Fibroblast of skin of back (primary cell): ENCODE measurements at places on chromosomes 6 and 20.
A peak's percentile ranks its signal among the peaks of the same experiment; 100 is the strongest.

DNA sequence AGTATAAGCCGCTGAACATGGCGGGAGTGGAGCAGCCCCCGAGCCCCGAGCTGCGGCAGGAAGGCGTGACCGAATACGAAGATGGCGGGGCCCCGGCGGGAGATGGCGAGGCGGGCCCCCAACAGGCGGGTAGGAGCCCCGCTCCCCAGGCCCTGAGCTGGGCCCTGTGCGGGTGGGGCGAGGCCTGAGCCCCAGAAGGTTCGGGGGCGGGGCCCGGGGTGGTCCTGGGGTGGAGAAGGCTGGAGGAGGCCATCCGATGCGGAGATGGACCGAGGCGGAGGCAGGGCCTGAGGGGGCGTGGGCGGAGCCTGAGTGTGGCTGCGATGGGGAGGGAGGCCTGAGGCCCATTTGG lies 7.1 kb downstream of the L3MBTL1 start:
- DNase-seq, result no peak

DNA sequence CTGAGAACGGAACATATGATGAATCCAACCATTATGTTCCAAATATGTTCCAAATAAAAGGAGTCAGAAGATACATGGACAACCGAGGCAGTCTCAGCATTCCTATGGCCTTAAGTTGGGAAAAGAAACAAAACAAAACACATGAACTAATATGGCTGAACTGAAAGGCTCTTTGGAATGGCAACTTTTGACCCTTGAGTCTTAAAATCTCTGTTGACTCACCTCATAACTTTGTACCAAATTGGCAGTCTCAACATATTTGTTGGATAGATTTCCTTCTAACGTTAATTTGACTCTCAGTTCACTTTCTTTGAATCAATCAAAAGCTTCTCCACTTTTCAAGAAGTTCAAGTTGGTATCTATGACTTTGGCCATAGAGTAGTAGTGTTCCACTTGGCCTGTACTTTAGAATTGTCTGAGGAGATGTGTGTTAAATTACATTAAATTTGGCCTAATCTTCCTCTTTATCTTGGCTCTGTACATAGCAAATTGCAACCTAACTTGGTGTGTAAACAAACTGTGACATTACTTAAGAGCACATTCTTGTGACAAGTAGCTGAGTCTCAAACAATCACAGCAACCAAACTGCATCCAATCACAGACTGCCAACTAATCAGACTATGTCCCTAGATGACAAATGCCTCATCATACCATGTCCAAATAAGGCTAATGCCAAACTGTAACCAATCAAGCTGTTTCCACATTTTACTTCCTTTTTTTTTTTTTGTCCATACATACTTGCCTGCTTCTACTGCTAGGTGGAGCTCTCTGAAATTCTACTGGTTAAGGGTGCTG lies 208.8 kb downstream of the BMP2 start:
- peak; percentile 11 for DNase-seq

DNA sequence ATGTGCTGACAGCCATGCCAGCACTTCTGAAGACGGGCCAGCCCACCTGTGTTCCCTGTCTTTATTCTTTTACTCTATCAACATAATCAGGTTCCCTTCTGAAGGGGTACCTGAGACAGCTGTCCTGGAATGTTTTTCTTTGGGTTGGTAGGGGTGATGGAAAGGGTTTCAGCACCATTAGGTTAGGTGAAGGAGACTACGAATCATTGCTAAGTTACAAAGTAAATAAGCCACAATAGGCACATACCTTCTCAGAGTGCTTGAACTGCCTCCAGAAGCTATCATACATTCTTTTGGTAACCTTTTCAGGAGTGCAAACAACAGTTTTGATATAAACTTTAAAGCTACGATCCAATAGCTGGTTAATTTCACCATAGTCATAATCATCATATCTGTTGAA lies 106.3 kb downstream of the SESN1 start:
- DNase-seq, result no peak

GRCh38 chr20:22492497-22492896 lies 91.9 kb downstream of the FOXA2 start:
- no peak for DNase-seq

DNA sequence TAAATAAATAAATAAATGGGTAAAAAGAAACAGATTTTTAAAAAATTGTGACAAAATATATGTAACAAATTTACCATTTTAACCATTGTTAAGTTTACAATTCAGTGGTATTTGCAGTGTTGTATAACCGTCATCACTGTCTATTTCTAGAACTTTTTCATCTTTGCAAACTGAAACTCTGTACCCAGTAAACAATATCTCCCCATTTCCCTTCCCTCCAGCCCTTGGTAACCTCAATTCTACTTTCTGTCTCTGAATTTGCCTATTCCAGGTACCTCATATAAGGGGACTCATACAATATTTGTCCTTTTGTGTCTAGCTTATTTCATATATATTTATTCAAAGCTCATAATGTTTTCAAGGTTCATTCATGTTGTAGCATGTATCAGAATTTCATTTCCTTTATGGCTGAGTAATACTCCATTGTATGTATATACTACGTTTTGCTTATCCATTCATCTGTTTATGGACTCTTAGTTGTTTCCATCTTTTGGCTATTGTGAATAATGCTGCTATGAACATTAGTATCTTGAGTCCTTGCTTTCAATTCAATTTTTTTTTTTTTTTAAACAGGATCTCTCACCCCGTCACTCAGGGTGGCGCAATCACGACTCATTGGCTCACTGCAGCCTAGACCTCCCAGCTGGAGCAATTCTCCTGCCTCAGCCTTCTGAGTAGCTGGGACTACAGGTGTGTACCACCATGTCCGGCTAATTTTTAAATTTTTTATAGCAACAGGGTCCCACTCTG lies 8.9 kb downstream of the MANBAL start:
- peak; percentile 42 for DNase-seq

GRCh38 chr6:133551847-133552341 lies 310.7 kb downstream of the EYA4 start:
- peak; percentile 98 for DNase-seq

DNA sequence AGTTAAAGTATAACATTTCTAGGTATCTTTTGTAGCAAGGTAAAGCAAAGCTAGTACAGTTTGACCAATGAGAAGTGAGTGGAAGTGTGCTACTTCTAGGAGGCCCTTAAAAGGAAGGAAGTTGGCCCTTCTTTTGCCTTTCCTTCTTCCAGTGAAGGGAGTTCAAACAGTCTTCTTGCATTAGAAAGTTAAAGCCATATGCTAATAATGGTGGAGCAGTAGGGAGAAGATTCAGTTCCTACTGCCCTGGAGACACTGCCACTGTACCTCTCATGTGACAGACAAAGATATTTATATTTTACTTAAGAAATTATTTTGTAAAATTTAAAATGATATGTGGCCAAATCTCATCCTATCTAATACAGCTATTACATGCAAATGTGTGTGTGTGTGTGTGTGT lies 26.0 kb upstream of the RCAN2 start:
- no peak for DNase-seq

- DNase-seq, result no peak
These were observed 51.6 kb upstream of the OGFRL1 start for GRCh38 chr6:71236926-71237434.

DNA sequence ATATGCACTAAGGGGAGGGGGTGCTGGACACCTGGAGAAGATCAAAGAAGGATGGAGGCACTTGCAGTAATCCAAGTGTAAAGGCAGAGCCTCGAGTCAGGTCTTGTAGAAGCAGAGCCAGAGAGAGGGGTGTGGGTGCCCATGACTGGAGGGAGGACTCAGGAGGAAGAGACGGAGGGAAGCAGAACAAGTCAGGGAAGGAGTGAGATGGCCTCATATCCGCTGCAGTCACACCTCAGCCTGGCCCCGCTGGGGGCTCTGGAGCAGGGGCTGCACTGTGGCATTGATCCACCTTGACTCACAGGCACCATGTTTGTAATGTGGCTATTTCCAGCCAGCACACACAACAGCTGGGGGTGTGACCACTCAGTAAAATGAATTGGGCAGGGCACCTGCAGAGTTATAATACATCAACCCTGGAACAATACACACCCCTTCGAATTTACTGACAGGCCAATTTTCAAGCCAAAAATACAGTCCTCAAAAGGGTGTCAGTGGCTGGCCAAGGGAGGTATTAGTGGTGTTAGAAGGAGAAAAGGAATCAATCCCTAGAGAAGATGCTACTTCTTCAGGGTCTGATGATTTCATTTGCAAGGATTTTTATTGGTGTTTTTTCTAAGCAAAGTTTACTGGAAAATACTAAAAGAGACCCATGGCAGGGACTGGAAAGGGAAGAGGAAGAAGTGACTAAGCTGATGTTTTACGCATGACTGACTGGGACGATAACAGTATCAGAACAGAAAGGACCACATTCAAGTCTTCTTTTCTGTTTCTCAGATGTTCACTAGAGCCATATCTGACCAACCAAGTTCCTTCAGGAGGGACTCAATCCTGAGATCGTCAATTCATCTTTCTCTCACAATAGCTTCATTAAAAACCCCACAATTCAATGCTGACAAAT lies 18.9 kb upstream of the NXT1 start:
- DNase-seq, result peak; percentile 5

DNA sequence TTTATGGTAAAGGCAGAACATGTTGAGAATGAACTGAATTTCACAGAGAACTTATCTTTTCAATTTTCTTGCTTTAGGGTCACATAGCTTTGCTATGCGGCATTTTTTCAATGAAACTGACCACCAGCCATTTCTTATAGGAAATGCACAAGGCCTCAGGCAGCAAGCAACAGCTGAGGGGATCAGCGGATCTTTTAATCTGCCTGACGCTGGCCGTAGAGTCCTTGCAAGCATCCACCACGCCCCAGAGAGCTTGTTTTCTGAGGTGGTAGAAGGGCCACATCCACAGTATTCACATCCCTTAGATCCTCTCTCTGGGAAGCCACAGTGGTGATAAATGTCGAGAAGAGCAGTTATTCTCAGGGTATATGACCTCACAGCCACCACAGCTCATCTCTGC lies 34.3 kb downstream of the FLRT3 start:
- DNase-seq, result no peak

DNA sequence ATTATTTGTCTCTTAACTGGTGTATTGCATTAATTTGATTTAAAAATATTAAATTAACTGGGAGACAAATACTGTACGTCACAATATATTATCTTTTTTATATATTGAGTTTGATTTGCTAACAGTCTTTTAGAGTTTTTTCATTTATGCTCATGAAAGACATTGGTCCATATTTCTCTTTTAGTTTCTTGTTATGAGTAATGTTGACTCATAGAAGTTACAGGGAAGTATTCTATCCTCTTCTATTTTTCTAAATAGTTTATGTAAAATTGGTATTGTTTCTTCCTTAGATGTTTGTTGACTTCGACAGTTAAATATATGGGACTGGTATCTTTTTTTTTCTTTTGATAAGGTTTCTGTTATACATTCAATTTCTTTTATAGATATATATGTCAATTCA lies 1115.6 kb upstream of the CITED2 start:
- DNase-seq, result peak; percentile 44

DNA sequence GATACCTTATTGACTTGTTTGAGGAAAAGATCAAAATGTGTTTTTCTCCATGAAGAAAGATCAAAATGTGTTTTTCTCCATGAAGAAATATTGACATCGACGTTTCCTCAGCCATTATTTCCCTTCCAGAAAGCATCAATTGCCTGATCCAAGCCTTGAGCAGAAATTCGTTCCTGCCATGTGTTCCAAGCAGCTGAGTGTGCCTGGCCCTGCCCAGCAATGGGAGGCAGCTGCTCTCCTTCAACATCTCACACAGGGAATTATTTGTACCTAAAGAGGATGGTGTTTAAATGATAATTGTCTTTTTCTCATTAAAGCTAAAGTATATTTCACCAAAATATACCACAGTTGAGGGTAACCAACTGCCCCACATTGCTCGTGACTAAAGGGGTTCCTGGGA lies 7.8 kb upstream of the DUSP22 start:
- no peak for DNase-seq

- no peak for DNase-seq
These were observed 37.2 kb upstream of the DOK5 start for GRCh38 chr20:54438166-54438565.
